CD4-positive, alpha-beta T cell treated with Interferon alpha-2 for 1 hour (primary cell): ENCODE measurements at places on chromosomes 11 and 22.

GRCh38 chr11:44939673-44940395, 10.8 kb downstream of the TP53I11 start:
- DNase-seq: no peak

- no peak for DNase-seq
Observed at GRCh38 chr11:78654071-78654470, 79.4 kb upstream of the NARS2 start.

DNA sequence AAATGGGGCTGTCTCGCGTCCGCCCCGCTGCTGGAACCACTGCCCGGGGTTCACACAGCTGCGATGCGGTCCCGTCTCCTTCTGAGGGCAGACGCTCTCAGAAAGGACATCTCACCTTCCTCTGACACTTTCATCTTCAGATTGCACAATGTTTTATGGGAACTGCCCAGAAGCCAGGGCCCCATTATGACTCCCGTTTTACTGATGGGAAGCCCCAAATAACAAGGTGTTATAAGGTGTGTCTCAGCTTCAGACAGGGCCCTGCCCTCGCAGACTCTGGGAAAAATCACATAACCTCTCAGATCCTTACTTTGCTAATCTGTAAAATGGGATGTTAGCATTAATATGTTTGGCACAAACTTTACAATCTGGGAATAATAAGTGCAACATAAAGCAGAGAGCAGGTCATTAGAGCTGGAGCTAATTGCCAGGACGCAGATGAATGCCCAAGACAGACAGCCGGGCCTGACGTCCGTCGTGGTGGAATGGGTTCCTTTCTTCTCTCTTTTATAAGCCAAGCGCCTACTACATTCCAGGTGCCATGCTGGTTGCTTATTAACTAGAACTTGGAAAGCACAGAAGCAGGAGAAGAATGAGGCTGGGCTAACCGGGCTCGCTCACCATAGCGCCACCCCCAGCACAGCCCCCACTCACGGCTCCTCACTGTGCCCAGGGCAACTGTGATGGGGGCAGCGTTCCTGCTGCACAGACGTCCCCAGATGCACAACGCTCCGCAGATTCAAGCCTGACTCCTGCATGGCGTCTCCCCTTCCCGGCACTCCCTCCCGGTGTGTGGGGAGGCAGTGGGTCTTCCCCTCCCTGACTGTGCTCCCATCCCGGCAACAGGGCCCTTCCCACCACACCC, 43.8 kb downstream of the TRMU start:
- DNase-seq: no peak

DNA sequence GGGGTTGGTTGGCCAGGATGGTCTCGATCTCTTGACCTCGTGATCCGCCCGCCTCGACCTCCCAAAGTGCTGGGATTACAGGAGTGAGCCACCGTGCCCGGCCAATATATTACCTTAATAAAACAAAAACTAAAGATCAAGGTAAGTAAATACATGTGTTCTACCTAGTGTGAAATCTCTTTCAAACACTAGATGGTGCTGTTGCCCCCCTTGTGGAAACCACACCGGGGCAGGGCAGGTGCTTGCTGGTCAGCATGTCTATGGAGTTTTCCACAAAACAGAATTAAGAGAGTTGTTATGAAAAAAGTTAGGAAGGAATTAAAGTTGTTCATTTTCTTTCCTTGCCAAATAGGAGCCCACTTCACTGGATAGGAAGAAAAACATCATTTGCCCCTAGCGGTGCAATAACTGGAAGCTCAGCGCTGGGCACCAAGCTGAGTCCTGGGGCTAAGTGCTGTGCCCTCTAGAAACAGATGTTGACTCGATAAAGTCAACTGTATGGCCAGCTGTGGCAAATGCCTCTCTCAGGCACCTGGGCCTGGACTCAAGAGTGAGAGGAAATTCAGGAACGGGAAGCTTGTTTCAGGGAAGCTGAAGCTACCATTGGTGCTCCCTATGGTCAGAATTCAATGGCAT, 6.3 kb upstream of the KCNJ5 start:
- peak; percentile 61 for DNase-seq

GRCh38 chr11:70579316-70579955, 181.1 kb downstream of the CTTN start:
- DNase-seq: no peak

- DNase-seq: no peak
Observed at GRCh38 chr11:9380773-9381172, 3.7 kb upstream of the IPO7 start.

- DNase-seq: peak; percentile 67
Observed at GRCh38 chr11:117807482-117808327, 10.7 kb upstream of the DSCAML1 start.

DNA sequence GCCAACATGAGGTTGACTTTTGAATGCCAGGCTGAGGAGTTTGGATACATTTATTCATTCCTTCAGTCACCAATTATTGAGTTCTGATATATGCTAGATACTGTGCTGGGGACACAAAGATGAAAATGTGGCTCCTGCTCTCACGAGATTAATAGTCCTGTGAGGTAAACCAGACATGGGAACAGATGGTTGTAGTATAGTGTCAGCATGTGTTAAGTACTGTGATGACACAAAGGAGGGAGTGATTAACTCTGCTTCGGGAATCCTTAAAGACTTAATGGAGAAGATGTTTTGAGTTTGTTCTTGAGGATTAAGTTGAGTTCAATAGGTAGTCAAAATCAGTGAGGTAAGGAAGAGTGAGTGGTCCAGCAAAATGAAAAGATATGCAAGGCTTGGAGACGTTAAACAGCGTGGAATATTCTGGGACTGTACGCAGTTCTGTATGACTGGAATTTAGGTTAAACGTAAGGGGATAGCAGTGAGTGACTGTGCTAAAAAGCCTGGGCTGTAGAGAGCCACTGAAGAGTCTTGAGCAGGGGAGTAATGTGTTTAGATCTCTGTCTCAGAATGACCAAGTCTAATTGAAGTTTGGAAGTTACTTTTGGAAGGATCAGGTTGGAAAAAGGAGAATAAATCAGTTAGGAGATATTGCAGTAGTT, 11.8 kb downstream of the RNF121 start:
- DNase-seq: no peak

- DNase-seq: no peak
Observed at GRCh38 chr22:45878901-45879551, 97.9 kb downstream of the WNT7B start.

GRCh38 chr11:127071606-127072005, 71.0 kb upstream of the KIRREL3 start:
- no peak for DNase-seq
